ENCODE measurements at places on chromosomes 4 and X. TPM values are rescaled to one million over a fixed set of nuclear protein-coding genes. Genes with fewer than 3 reads are reported as not detected.

Gene GABRG1
- total RNA-seq, result not detected

Gene F9
- total RNA-seq, result not detected

Gene JADE3
- total RNA-seq, result 15.0 TPM

Gene NLGN4X
- 0.07 TPM for total RNA-seq

Gene MSX1
- total RNA-seq, result 10.9 TPM

Gene PFKFB1
- not detected for total RNA-seq

Gene LPAR4
- total RNA-seq, result not detected

Gene NKX6-1
- total RNA-seq, result 0.56 TPM

Gene NAP1L5
- 2.4 TPM for total RNA-seq

Gene GPRIN3
- total RNA-seq, result 4.1 TPM

Gene FAM149A
- total RNA-seq, result 1.6 TPM

Gene C4orf51
- total RNA-seq, result not detected

Gene EFHC2
- total RNA-seq, result 0.18 TPM

Gene NIPAL1
- 0.94 TPM for total RNA-seq

Gene IDS
- total RNA-seq, result 121 TPM

Gene SPON2
- not detected for total RNA-seq

Gene UGT2B10
- not detected for total RNA-seq

Gene CHIC1
- total RNA-seq, result 4.9 TPM

Gene HSFX2
- not detected for total RNA-seq

Gene FAM47E
- total RNA-seq, result not detected

Gene EGF
- total RNA-seq, result 0.27 TPM

Gene NEIL3
- total RNA-seq, result 15.9 TPM

Gene UGT2A1
- total RNA-seq, result not detected

Gene PRDM8
- total RNA-seq, result 0.67 TPM

Gene PCYT1B
- not detected for total RNA-seq

Gene ARHGAP36
- not detected for total RNA-seq

Gene PORCN
- total RNA-seq, result 16.1 TPM

Gene SSX7
- not detected for total RNA-seq

Gene IL2RG
- total RNA-seq, result 0.54 TPM

Gene NALF2
- total RNA-seq, result 6.7 TPM

Gene ACOT9
- total RNA-seq, result 93.6 TPM

Gene STARD8
- total RNA-seq, result 1.8 TPM

All from A549 treated with DMSO at 1 μM for 4 hours (cell line).